ENCODE measurements at places on chromosomes 6 and 20. TPM values are rescaled to one million over a fixed set of nuclear protein-coding genes. Genes with fewer than 3 reads are reported as not detected.

DNA sequence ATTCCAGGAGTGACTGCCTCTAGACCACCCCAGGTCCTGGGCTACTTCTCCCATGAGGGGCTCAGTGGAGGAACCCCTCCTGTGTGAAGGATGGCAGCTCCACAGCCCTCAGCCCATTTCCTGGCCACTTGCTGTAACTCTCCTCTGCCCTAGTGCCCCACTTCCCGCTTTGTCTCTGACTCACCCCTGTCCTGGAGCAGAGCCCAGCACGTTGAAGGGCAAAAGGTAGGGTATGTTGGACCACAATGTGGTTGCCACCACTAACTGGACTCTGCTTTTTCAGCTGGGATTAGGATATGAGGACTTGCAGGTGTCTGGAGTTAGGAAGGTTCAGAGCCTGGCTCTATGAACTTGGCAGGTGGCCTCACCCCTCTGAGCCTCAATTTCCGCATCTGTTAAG is 2.4 kb downstream of the MYBL2 start:
- H3K4me3 ChIP-seq: no peak overlapping the region
- no peak for DNase-seq
- H3K36me3 ChIP-seq: no peaks in the 10 kb centered on the region
- peaks cover 8% of the 10 kb centered on the region for H3K27me3 ChIP-seq

DNA sequence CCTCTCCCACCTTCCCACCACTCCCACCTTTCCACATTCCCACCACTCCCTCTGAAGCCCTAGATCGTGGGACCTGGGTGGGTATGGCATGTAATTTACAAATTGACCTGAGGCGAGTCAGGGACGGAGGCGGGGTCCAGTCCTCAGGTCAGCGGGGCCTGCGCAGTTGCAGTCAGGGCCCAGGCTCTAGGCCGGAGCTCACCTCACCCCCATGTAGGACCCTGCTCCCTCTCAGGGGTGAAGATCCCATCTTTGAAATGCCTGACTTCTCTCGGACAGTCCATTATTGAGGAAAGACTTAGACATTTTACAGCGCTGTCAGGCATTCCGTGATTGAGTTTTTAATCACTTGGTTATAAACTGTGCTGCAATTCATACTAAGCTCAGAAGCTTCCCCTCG is 10.5 kb downstream of the THBS2 start:
- H3K27ac ChIP-seq: peak overlapping the region; percentile 63
- H3K27me3 ChIP-seq: no peaks in the 10 kb centered on the region
- no peak for DNase-seq
- H3K36me3 ChIP-seq: peaks cover 81% of the 10 kb centered on the region
- H3K4me1 ChIP-seq: peaks cover 14% of the 10 kb centered on the region
- H3K4me3 ChIP-seq: no peak overlapping the region

GRCh38 chr6:129684903-129685661 is 24.9 kb downstream of the ARHGAP18 start:
- H3K36me3 ChIP-seq: no peaks in the 10 kb centered on the region
- no peak for DNase-seq
- H3K4me3 ChIP-seq: no peak overlapping the region
- H3K4me1 ChIP-seq: peaks cover 11% of the 10 kb centered on the region

DNA sequence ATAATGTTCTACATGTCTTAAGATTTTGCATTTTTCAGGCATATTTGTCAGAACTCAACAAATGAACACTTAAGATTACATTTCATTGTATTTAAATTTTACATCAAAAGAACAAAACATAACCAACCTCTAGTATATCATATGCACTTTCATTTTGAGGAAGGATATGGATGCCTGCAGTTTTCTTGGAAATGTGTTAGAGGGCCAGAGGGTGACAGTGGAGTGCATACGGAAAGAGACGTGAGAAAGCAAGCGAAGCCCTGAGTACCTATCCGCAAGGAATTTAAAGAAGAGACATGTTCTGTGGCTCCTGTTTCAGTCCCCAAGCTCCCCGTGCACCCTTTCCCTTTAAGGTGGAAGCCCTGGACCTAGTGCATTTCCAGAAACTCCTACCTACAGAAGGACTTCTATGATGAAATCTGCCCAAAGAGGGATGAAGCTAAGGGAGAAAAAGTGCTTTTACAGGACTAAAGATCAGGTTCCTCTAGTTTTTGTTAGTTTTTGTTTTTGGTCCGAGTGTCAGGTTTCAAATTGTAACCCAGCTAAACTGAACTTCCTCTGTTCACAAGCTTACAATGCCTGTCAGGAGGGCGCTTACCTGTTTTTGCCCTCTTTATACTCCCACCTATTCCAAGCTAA is 38.8 kb downstream of the EZR start:
- no peaks in the 10 kb centered on the region for H3K4me1 ChIP-seq
- H3K27me3 ChIP-seq: no peaks in the 10 kb centered on the region
- peaks cover 76% of the 10 kb centered on the region for H3K36me3 ChIP-seq
- no peak for DNase-seq
- H3K27ac ChIP-seq: no peak overlapping the region

IL17F gene
- total RNA-seq: not detected

BPI gene
- total RNA-seq: not detected

FRK gene
- 8.4 TPM for total RNA-seq

CCR6 gene
- not detected for total RNA-seq

HLA-F gene
- 75.0 TPM for total RNA-seq
